ENCODE measurements at places on chromosomes 2 and 18.
A peak's percentile ranks its signal among the peaks of the same experiment; 100 is the strongest.

- no peak for DNase-seq
Measured at GRCh38 chr2:88177556-88177955, 7.4 kb downstream of the THNSL2 start.

- DNase-seq: no peak
Measured at GRCh38 chr18:48796491-48797205, 154.1 kb downstream of the SMAD7 start.

GRCh38 chr2:47006374-47007222, 91.0 kb upstream of the MCFD2 start:
- DNase-seq: no peak

GRCh38 chr18:25210622-25211021, 141.3 kb downstream of the ZNF521 start:
- DNase-seq: no peak

GRCh38 chr18:23828426-23828825, 139.2 kb downstream of the LAMA3 start:
- peak; percentile 98 for DNase-seq

- no peak for DNase-seq
Measured at GRCh38 chr2:102367331-102367971, 11.9 kb downstream of the IL18R1 start.

GRCh38 chr2:2010251-2010650, 265.9 kb upstream of the PXDN start:
- no peak for DNase-seq

DNA sequence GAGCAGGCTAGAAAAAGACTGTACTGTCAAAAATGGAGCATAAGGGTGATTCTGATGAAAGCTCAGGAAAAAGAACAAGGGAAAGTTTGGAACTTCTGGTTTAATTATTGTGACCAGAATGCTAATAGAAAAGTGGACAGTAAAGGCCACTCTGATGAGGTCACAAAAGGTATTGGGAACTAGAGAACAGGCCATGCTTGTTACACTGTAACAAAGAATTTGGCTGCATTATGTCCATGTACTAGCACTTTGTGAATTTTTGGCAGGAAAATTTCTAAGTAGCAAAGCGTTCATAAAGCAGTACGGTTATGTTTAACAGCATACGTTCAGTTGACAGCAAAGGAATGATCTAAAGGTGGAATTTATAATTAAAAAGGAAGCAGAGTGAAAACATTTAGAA, 418.6 kb downstream of the TRIB2 start:
- no peak for DNase-seq

GRCh38 chr2:201579536-201579935, 63.8 kb downstream of the TMEM237 start:
- no peak for DNase-seq

DNA sequence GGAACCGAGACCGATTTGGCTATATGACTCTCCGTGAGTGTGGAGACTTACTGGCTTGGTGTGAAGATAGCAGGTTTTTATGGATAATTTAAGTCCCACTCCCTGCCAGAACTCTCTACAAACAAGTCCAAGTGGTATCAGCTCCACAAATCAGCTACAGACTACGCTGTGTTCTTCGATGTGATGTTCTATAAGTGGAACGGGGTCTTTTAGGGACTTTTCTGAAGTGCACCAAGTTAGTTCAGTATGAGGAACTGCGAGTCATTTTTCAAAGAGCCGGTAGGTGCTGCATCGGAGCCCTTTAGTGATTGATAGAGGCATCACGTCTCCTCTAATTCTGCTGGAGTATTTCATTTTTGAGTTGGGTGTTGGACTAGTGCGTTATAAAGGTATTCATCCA, 107.1 kb downstream of the TSHZ1 start:
- no peak for DNase-seq

DNA sequence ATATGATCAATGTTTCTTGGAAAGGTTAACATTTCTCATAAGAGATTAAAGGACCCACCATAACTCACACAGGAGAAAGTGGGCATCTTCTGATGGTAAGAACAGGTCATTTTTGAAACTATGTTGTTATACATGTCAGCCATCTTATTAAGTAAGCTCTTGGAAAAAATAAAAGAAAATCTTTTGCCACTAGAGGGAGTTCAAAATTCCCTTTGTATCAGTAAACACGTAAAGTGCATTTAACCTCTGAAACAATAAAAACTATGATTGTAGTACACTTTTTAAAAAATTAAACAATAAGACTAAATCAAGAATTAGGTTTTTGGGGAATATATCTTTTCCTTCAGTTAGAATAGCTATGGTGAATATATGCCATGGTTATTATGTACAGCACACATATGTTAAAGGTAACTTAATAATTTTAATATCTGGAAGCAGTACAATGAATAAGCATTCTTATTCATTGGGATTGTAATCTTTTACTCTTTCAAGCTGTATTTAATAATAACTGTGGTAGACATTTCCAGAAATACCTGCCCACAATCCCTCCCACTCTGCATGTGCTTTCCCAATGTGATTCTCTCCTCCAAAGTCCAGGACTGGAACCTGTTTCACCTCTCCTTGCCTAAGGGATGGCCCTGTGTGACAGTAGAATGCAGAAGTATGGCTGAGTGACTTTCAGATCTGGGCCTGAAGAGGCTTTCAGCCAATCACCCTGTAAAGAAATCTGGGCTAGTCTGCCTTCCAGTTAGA, 64.2 kb downstream of the RBMS1 start:
- peak; percentile 57 for DNase-seq

GRCh38 chr2:139917690-139918384, 1137.6 kb upstream of the NXPH2 start:
- DNase-seq: no peak

DNA sequence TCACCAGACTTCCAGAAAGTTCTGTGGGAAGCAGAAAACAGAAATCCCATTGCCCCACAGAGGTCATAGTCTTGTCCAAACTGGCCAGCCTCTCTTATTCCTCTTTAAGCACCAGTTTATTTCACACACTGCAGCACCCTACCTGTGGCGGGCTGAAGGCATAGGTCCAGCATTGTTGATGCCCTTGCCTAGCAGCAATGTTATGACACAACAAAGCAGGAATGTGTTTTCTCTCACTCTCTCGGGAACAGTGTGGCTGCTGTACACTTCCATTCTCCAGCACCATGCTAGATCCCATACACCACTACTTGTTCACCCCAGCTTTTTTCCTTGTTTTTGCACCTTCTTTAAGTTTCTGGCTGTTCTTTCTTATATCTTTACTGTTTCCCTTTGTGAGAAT, 181.6 kb downstream of the DNAH6 start:
- peak; percentile 18 for DNase-seq

GRCh38 chr2:52017646-52018235, 985.8 kb upstream of the NRXN1 start:
- DNase-seq: no peak

DNA sequence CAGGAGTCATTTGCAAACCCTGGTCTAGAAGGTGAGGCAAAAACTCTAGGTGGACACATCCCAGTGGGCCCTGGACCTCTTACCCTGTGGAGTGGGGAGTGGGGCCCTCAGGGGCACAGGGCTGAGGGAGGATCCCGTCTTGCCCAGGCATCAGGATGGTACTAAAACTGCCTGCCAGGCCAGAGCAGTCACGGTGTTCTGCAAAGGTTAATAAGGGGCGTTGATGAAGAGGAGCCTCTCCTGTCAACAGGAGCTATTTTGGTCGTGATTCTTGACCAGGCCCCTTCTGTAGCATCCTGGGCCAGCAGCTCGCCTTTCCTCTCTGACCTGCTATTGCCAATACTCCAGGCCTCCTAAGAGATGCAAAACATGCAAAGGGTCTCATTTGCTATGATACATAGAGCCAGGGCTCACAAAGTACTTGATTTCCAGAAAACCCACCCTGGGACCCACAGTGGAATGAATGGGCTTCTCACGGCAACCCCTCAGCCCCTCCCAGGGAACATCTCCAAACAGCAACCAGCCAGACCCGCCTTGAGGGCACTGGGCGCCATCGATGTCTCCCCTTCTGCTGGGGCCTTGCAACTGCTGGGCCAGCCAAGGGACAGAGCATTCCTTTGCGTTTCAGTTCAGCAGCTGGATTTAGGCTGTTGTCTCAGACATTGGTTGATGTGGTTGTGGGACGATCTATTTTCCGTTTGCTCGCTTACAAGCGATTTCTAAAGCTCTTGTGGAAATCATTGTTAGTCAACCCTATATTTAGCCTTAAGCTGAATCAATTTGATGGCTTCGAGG, 111.1 kb downstream of the PDCL3 start:
- DNase-seq: no peak
